ENCODE measurements at places on chromosomes 11 and 22.

DNA sequence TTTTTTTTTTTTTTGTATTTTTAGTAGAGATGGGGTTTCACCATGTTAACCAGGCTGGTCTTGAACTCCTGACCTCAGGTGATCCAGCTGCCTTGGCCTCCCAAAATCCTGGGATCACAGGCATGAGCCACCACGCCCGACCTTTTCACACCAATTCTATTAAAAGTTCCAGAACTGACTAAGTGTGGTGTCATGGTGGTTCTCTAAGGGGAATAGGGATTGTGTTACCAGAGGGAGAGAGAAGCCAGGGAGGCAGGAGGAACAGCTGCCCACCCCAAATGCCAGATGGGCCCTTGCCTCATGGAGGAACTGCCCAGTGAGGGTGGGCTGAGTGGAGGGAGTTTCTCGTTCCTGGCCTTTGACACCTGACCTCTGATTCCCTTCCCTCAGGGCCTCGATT lies 5.9 kb downstream of the RPS6KA4 start:
- DNase-seq, result no peak

GRCh38 chr22:19357270-19358105 lies 66.0 kb upstream of the CLTCL1 start:
- no peak for DNase-seq

DNA sequence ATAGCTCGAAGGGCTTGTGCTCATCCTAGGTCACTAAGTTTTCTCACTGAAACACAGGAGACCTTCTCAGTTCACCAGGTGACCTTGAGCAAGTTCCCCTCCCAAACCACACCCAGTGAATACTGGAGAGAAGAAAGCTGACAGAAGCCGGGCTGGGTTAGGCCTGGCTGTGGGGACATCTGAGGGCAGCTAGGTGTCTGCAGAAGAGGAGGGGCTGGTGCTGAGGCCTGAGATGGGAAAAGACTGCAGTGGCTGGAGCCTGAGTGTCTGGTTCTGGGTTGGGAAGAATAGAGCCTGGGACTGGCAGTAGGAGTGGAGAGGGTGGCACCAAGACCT lies 602 bp upstream of the INPP5J start:
- DNase-seq, result no peak

DNA sequence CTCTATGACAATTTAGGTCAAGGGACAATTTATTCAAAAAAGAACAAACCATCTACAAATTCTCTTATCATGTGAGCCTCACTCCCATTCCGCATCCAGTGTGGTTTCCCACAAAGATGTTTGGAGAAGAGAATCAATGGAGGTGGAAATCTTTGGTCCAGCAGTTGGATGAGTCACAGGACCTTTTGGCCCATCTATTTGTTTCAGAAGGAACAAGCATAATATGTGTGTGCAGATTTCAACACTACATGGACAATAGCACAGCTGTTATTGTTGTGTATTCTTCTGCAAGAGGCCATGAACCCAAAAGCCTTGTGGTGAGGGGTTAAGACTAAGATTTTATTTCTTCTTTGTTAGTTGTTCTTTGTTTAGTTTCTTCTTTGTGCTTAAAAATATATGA lies 61.6 kb downstream of the OR10A6 start:
- DNase-seq, result no peak

DNA sequence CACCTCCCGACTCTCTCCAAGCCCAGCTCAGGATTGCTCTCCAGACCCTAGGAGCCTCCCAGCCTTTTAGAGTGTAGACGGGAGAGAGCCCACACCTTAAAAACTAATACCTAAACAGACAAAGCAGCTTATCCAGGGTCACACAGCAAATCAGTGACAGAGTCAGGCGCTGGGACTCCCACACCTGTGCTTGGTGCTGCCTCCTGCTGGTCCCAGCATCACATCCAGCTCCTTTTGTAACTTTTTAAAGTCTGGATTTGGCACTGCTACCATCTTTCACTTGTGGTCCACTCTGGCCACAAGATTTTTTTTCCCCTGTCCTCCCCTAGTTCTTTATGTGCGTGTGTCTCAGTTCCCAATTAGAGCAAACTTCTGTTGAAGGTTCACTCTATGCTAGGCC lies 4.7 kb downstream of the ANO1 start:
- no peak for DNase-seq

DNA sequence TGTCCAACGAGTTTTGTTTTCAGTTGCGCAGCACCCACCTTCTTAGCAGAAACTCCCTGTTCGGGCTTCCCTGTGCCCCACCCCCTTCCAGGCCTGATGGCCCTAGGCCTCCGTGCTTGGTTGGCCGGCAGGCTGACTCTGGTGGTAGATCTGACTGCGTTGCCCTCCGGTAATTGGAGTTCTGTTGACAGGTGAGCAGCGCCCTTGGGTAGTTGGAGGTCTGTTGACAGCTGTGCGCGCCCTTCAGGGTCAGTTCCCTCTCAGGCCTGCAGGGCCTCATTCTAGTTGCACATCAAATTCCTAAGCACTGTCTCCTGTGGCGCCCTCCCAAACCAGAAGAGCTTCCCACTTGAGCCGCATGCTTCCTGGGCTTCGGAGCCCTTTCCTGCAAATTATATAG lies 776 bp downstream of the DGCR6 start:
- DNase-seq, result no peak

- DNase-seq, result no peak
Measured at GRCh38 chr11:112903340-112903739, 57.9 kb upstream of the NCAM1 start.

DNA sequence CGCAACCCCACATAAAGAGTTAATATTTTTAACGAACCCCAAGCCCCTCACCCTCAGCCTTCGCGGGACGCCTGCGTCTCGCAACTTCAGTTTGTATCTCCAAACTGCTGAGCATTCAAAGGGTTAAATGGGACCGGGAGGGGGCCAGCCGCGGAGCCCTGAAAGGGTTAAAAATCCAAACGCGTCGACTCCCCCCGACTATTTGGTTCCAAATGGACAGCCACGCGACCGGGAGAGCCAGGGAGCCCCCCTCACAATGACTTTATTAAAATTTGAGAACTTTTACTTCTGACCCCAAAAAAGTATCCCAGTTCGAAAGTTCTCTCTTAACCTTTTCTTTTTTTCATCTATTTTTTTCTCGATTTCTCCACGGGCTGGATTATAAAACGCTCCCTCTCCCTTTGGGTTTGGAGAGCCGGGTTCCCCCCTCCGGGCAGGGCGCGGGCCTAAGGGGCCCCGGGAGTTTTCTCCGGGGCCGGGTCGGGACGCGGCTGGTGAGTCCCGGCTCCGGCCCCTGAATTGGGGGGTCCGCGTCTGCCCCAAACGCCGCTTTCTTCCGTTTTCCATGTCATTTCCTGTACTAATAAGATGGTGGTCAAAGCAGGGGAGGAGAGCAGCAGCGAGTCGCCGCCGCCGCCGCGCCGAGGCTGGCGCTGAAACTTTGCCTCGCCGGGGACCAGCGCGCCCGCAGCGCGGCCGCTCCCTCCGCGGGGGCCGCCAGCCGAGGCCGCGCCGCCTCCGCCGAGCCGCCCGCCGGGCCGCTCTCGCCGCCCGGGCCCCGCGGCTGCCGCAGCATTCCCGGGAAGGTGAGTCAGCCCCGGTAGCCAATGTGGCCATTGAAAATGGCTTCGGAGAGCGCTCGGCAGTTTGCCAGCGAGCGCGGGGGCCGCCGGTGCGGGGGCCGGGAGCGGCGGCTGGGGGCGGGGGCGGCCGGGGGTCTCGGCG lies at the start of gene PRDM11:
PRDM11 (plus strand) TSS at position 568 of the 945 bp plus-strand sequence. CDS start 35,128 bp downstream, outside the sequence.
- no peak for DNase-seq

DNA sequence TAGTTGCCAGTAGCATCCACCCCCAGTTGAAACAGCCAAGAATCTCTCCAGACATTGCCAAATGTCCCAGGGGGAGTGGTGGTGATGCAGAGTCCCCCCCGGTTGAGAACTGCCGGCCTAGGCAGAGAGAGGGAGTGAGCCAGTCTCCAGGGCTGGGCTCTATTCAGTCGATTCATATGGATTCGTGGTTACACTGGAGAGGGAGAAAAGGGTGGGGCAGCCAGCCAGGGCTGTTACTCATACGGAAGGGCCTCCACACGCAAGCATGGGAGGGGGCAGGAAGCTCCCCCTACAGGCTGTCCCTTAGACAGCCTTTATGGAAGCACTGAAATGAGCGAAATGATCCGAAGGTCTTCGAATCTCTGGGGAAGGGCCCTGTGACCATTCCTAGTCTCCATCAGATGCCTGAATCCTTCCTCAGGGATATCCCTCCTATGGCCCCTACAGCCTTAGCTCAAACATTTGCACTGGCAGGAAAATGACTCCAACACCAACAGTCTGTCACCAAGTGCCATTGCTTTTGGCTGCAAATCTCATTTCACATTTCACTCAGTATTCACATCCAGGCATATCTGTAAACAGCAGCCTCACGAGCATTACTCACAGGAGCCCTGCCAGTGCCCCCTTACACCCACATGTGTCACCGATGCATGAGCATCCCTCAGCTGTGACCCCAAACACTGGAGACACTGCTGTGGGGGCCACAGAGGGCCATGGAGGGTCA lies 18.4 kb upstream of the TLCD5 start:
- peak; percentile 66 for DNase-seq

DNA sequence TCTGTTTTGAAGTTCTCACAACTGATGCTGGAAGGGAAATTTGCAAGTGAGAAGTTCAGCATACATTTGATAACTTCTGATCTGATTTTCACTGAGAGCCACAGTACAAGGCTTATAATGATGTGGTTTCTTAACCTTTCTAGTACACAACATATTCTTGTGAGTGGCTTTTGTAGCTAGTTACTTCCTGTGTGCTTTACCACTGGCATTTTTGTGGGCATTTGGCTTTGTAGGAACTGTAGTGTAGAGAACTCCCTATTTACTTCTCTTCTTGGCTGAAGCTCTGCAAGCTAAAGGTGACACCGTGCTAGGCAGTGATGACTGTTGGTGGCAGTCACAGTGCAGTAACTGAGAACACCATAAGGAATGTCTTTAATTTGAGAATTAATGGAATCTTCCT lies 14.9 kb downstream of the USP47 start:
- no peak for DNase-seq

GRCh38 chr11:619628-620050 lies 3.9 kb upstream of the IRF7 start:
- DNase-seq, result no peak

DNA sequence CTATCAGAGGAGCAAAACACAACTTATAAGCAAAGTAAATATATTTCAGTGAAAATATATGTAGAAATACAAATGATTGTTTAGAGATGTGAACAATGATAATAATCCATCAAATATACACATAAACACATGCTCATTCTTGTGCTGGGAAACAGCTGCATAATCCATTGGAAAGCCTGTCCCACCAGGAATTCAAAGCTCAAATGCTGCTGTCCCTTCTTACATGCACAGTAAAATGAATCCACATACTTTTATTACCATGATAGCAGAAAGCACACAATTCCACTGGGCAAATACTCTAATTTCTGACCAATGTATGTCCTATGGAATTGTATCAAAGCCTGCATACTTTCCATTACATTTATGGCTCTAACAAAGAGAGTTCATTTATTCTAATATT lies 44.5 kb downstream of the SOX6 start:
- DNase-seq, result no peak

DNA sequence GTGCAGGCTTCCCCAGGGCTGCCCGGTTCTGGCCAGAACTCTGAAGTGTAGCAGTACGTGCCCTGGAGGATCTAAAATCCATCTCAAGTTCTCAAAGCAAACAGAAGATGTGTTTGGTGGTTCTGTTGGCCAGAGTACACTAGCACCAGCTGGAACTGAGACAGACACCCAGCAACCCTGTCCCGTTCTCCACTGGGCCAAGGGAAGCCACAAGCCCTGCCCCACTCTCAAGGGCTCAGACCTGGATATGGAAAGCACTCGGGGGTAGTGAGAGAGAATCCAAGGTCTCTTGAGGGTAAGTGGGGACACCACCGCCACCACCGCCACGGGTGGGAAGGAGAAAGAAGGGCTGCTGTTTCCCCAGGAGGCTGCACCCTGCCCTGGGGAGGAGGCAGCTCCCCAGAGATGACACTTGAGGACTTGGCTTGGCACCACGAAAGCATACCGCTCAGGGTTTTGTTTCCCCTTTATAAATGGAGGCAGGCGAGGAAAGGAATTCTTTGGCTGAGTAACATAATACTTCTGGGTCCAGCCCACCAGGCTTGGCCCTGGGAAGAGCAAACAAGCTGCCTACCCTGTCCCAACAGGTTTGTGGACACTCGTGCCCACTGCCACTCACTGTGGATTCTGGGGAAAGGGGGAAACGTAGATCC lies 56.1 kb upstream of the POU2AF1 start:
- no peak for DNase-seq

- no peak for DNase-seq
Measured at GRCh38 chr11:31809857-31810778, 1.0 kb downstream of the PAX6 start.

- no peak for DNase-seq
Measured at GRCh38 chr11:13141731-13142709, 132.9 kb downstream of the RASSF10 start.

DNA sequence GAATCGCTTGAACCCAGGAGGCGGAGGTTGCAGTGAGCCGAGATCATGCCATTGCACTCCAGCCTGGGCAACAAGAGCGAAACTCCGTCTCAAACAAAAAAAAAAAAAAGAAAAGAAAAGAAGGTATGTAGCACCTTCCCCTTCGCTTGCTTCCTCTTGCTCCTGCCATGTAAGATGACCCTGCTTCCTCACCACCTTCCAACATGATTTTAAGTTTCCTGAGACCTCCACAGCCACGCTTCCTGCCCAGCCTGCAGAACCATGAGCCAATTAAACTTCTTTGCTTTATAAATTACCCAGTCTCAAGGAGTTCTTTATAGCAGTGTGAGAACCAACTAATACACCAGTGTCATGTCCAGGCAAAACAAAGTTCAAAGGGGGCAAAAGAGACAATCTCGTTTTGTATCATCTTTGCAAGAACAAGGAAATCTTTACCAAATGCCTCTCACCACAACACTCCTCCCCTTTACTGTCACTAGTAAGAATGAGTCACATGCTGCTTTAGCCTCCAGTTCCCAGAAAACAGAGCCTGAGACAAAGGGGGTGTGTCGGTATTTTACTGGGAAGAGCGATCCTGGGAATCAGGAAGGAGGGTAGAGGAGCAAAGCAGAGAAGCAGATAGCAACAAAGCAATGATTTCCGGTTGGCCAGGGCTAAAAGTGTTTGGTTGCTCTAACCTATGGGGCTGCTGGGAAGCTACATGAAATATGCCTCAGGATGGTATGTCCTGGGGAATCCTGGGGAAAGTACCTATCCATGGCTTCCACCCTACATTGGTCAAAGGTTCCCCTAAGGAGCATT lies 10.5 kb upstream of the MCHR1 start:
- DNase-seq, result peak; percentile 67

- no peak for DNase-seq
Measured at GRCh38 chr11:34323601-34324000, 34.2 kb downstream of the ABTB2 start.

GRCh38 chr22:42439021-42439567 lies 6.9 kb upstream of the NFAM1 start:
- no peak for DNase-seq

DNA sequence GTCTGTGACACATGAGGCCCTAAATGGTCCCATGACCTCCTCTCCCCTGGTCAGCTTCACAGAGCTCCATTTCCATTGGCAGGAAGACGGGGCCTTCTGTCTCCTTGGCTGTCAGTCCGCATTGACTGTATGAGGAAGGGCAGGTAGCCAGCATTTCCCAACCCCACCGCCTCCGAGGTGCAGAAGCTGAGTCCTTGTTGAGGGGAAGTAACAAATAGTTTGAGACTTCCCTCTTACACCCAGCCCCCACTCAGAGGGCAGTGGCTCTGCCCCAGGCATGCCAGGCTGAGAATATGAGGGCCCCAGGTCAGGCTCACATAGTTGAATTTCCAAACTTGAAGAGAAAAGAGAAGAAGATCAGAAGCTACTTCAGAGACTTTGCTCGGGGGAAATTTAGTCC lies 611.1 kb downstream of the BRD1 start:
- no peak for DNase-seq

- no peak for DNase-seq
Measured at GRCh38 chr11:102347462-102348370, 702 bp downstream of the BIRC2 start.
